Bone marrow (tissue), 2 donors: ENCODE measurements at places on chromosomes 11 and 22.

DNA sequence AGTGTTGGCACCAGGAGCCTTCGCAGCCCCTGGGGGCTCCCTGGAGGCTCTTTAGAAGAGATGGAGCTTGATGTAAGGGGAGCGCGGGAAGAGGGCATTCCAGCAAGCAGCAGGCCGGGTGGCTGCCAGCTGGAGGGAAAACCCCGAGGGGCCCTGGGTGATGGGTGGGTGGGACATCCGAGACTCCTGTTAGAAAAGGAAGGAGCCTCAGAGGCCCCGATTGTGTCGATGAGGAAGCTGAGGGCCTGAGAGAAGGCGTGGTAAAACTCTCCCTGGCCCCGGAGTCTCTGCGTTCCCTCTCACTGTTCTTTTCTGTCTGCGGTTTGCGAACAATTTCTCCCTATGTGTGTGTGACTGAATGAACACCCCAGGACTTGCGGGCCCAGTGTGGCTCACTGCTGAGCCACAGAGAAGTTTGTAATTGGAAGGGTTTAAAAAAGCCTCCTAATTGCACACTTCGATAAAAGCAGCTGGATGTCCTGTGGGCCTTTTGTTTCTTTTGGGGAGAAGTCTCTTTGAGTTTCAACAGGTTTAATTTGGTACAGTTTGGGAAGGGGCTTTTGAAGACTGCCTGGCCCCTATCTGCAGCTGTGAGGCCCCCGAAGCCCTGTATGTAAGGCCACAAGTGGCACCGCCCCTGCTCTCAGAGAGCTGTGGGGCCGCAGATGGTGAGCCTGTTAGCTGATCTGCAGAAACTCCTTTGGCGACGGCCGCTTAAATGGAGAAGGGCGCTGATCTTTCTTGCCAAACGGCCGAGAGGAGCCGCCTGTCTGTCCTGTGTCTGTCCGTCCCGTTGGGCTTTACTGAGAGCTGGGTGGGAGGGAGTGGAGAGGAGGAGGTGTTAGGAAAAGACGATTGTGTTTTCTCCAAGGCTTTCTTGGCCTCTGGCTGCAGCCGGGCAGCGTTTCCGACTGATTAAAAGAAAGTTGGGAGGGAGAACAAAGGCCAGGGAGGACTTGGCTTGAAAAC is 2.0 kb downstream of the FBLN1 start:
- no peak for DNase-seq

DNA sequence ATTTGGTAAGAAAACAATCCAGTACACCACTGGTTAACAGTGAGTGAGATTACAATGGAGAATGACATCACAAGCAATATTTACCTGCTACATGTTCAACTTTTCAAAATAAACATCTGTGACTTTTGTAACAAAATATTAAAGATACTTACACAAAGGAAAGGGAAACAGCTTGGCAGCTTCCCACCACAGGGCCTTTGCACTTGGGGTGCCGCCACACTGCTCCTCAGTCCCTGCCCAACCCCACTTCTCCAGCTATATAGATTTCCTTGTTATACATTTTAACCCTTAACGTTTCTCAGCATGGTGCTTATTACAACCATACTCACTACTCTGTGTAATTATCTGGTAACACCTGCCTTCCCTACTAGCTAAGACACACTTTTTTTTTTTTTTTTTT is 10.9 kb downstream of the KMT5B start:
- no peak for DNase-seq

DNA sequence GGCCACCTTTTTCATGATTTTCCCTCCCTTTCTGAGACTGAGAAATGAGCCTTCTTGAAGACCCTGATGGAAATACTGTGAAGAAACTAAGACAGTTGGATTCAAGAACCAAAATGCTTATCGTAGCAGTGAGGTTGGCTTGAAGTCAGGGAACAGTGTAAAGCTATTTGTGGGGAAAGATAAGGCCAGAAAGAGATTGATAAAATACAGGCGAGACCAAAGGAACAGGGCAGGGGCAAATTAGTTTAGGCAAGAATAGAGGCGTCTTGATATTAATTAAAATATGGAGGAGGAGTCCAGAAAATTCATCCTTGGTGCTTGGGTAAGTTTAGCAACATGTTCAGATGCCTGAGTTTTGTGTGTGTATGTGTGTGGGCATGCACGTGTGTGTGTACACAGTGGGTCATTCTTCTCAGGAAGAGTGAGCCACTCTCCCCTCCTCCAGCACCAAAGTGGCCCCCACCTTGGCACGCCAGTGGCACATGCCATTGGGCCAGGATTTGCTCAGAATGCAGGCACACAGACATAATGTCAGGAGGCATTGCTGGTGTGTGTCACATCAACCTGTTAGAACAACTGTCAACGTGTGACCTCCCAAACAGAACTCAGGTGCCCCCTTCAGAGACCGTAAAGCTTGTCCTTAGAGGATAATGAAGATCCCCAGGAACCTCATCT is 3.9 kb upstream of the EHF start:
- no peak for DNase-seq

GRCh38 chr22:23089633-23090456 is 19.5 kb downstream of the GNAZ start:
- no peak for DNase-seq

DNA sequence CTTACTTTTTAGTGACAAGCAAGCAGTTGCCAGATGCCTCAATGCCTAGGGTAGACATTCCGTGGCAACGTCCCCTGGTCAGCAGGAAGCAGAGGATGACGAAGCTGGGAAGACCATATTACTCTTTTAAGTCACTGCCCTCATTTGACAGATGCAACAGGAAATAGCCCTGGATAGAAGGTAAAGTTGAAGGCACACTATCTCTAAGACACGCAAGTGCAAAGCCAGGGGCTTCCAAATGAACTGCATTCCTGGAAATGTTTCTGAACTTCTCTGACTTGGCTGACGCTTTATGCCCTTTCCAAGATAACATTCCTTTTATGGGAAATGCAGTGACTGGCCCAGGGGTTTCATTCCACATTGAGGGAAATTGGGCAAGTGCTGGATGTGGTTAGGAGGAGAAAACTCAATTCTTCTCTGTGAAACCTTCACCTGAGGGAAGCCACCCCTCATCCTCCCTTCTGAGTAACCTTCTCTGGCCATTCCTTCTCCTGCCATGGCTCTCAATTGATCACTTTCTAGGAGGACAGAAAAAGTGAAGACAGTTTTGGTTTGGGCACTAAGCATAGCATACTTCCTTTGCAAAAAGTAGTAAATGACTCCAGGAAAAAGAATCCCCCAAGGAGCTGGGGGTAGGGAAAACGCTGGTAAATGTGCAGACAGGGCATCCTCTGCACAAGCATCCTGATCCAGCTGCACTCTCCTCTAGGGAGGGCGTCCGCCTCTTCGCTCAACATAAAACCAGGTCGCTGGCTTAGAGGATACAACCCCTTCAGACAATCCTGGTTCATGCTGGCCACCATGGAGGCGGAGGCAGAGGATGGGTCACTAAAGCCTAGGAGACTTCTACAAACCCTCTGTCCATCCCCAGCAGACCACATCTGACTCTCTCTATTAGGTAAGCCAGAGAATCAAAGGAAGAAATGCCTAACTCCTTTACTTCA is 14.5 kb downstream of the PCSK7 start:
- no peak for DNase-seq

- no peak for DNase-seq
Measured at GRCh38 chr11:132402071-132402684, 1031.8 kb downstream of the NTM start.

DNA sequence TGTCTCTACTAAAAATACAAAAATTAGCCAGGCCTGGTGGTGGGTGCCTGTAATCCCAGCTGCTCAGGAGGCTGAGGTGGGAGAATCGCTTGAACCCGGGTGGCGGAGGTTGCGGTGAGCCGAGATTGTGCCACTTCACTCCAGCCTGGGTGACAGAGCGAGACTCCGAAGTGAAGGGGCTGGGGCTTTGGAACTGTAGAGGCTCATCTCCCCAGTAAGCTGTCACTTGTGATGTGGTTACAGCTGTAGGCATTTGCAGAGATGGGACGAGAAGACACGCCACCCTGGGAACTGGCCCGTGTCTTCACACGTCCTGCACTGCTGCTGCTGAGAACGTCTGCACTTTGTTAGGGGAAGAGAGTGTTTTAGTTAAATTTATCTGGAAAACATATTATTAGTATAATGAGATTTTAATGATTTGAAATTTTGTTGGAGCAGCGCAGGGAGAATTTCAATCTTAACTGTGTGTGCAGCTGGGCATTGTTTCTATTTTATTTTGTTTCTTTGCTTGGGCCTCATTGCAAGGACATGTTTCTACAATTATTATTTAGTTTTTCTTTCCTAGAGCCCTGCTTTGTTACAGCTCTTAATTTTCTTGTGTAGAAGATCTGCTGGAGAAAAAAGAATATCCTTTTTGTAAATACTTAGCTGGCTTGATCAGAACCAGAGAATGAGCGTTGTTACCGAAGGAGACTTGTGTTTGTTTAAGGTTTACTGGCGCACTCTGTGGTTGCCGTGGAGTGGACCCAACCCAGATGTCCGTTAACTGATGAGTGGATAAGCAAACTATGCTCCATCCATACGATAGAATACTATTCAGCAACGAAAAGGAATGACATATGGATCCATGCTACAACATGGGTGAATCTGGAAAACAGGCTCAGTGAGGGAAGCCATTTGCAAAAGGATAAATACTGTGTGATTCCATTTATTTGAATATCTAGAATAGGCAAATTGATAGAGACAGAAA is 18.4 kb downstream of the PARVB start:
- DNase-seq: no peak

DNA sequence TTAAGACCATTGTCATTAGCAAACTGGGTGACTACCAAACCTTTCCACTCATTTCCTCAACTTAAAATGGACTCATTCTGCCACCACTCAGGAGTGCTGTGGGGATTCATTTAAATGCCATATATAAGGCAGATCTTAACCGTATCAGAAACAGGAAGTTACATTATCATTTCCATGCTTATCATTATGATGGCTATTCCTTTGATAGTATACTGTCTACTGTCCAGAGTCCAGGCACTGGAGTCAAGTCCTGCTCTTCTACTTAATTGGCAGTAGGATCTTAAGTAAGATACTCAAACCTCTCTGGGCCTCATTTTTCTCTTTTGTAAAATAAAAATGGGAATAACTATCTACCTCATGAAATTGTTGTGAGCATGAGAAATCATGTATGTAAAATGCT is 8.4 kb upstream of the NAV2 start:
- DNase-seq: no peak

DNA sequence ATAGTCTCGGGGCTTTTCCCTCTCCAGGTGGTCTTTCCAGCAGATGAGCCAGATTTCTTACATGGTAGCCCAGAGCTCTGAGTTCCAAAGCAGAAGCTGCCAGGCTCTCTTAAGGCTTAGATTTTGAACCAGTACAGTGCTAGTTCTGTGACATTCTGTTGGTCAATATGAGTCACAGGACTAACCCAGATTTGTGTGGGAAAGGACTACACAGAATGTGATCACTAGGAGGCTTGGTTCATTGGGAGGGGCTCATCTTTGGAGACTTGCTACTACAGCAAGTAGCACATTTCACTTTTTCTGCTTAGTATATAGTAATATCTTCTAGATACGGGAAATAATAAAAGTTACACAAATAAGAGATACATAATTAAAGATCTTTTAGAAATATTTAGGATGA is 24.1 kb downstream of the RNF214 start:
- DNase-seq: no peak

DNA sequence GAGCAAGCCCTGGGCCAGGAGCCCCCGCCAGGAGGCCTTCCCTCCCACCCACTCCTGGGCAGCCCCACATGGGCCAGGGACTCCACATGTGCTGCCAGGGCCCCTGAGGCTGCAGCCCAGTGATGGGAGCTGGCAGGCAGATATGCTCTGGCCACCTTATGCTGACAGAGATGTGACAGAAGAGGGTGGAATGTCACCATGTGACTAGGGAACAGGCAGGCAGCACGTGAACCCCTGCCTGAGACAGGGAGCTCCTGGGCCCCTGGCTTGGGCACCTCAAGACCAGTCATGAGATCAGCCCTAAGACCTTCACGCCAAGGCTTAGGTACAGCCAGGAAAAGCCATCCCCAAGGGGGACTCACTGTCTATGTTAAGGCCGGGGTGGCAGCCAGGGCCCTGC is 9.1 kb downstream of the PRODH start:
- no peak for DNase-seq

DNA sequence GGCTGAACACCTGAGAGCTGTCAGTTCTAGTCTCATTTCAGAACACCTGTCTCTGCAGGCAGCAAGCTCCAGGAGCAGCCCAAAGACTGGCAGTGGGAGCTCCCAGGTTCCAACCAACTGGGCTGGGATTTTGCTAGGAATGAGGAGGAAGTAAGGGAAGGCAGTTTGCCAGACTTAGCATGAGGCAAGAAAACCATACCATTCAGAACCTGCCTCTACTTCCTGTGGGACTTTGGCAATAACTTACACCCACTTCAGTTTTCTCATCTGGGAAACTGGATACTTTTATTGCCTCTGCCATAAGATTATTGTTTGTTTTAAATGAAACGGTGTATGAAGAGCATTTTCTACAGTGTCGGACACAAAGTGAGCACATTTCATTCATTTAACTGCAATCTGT is 363.7 kb upstream of the ISX start:
- DNase-seq: no peak

GRCh38 chr11:69970785-69971535 is 107.2 kb upstream of the ANO1 start:
- no peak for DNase-seq

- DNase-seq: no peak
Measured at GRCh38 chr22:46902998-46903916, 140.8 kb downstream of the TBC1D22A start.

DNA sequence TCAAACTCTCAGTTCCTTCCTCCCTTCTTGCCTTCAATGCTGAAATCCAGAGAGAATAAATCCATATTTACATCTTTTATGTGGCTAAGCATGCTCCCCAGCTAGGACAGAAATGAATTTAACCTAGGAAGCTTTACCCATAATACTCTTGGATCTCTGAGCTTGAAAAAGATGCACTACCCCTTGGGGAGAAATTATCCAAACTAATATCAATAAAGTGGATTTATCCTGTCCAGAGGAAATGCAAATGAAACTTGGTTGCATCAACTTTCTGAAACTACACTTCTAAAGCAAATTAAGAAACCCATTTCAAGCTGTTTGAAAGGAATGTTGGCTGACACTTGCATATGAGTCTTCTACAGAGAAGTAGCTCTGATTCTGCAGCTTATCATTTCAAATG is 347.9 kb downstream of the TTC28 start:
- DNase-seq: no peak

- DNase-seq: no peak
Measured at GRCh38 chr11:82004537-82005213, 729.0 kb downstream of the FAM181B start.
